Pancreas (tissue), 10 donors: ENCODE measurements at places on chromosomes 16 and 17. TPM values are rescaled to one million over a fixed set of nuclear protein-coding genes. Genes with fewer than 3 reads are reported as not detected.

Gene NLRC3
- total RNA-seq: 0.12 TPM

Gene SEZ6L2
- total RNA-seq: 16.2 TPM

Gene NPIPA3
- 0.72 TPM for total RNA-seq

Gene C17orf113
- 1.8 TPM for total RNA-seq

Gene CCT6B
- total RNA-seq: 1.2 TPM

Gene CLDN7
- 52.9 TPM for total RNA-seq
